ENCODE measurements at places on chromosomes 13 and 19. TPM values are rescaled to one million over a fixed set of nuclear protein-coding genes. Genes with fewer than 3 reads are reported as not detected.

DNA sequence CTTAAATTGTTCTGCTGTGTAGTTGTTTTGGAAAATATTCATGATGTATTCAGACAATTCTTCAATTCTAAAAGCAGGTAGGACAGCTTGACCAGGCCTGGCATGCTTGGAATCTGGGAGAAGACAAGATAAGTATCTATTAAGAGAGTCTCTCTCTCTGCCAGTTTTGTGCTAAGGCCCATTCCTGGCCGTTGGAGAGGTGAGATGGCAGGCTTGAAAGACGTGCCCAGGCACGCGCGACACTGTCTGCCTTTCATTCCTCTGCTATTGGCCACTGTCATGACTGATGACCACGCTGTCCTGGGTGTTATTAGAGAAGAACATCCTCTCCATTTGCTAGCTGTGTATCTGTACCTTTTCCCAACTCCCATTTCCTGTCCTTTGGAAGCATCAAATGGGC, 90.3 kb downstream of the LHFPL6 start:
- H3K27me3 ChIP-seq, result no peaks in the 10 kb centered on the region
- no peaks in the 10 kb centered on the region for H3K36me3 ChIP-seq
- no peak for DNase-seq
- no peak overlapping the region for H3K4me3 ChIP-seq

GRCh38 chr19:51740356-51740755, 11.3 kb downstream of the FPR1 start:
- H3K27me3 ChIP-seq, result no peaks in the 10 kb centered on the region
- H3K36me3 ChIP-seq, result no peaks in the 10 kb centered on the region
- no peak for DNase-seq
- H3K27ac ChIP-seq, result no peak overlapping the region

GRCh38 chr13:35992964-35993363, 138.2 kb downstream of the DCLK1 start:
- no peaks in the 10 kb centered on the region for H3K27me3 ChIP-seq
- no peaks in the 10 kb centered on the region for H3K36me3 ChIP-seq
- no peak for DNase-seq
- H3K4me3 ChIP-seq, result no peak overlapping the region
- no peak overlapping the region for H3K27ac ChIP-seq

The CEACAM3 gene
- total RNA-seq, result 1.3 TPM

DNA sequence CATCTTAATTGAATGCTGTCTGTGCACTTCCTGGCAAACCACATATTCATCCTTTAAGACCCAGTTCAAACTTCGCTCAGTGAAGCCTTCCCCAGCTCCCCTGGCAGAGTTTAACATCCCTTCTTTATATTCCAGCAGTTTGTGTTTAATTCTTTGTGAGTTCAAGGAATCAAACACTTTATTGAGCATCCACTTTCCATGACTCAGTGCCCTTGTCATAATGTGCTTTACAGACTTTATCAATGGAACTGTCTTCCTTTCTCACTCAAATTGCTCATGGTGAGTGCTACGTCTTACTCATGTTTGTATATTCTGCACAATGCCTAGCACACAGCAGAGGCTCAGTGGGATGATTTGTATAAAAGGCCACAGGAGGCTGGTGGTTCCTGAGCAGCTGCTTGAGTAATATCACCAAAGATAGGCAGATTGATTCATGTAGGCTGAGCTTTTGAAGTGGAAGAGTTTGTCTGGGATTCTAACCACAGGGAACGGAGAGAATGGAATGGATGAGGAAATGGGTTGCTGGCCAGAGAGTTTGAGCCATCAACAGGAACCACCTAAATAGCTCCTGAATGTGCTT, 44.2 kb downstream of the SERTM1 start:
- H3K36me3 ChIP-seq, result no peaks in the 10 kb centered on the region
- DNase-seq, result no peak
- no peak overlapping the region for H3K4me3 ChIP-seq
- H3K27ac ChIP-seq, result no peak overlapping the region
- H3K4me1 ChIP-seq, result no peaks in the 10 kb centered on the region
- H3K27me3 ChIP-seq, result no peaks in the 10 kb centered on the region

- no peaks in the 10 kb centered on the region for H3K4me1 ChIP-seq
- H3K4me3 ChIP-seq, result no peak overlapping the region
- H3K36me3 ChIP-seq, result no peaks in the 10 kb centered on the region
- no peaks in the 10 kb centered on the region for H3K27me3 ChIP-seq
- H3K27ac ChIP-seq, result no peak overlapping the region
- DNase-seq, result no peak
These were observed 9.0 kb upstream of the TNFRSF19 start for GRCh38 chr13:23561261-23561660.

The ZNF709 gene
- 0.79 TPM for total RNA-seq

The STAP2 gene
- 96.7 TPM for total RNA-seq

DNA sequence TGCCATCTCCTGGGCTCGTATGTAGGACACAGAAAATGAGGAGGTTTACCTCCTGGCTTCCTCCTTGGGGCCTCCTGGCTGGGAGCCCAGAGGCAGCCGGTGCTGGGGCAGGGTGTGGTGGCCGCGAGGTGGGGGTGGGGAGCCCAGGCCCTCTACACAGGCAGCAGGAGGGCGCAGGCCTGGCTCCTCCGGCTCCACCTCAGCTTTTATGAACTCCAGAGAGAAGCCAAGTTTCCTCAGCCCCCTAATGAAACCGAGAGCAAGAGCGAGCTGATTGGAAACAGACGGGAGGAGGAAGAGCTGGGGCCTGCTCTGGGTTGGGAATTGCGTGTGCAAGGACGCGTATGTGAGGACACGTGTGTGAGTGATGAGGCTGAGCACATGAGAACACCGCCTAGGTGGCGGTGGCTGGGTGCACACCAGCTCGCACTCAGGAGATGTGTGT, 23.1 kb downstream of the LYL1 start:
- no peak overlapping the region for H3K4me3 ChIP-seq
- DNase-seq, result no peak
- peak overlapping the region; percentile 43 for H3K27ac ChIP-seq
- H3K4me1 ChIP-seq, result peaks cover 36% of the 10 kb centered on the region

The PRODH2 gene
- total RNA-seq, result not detected

DNA sequence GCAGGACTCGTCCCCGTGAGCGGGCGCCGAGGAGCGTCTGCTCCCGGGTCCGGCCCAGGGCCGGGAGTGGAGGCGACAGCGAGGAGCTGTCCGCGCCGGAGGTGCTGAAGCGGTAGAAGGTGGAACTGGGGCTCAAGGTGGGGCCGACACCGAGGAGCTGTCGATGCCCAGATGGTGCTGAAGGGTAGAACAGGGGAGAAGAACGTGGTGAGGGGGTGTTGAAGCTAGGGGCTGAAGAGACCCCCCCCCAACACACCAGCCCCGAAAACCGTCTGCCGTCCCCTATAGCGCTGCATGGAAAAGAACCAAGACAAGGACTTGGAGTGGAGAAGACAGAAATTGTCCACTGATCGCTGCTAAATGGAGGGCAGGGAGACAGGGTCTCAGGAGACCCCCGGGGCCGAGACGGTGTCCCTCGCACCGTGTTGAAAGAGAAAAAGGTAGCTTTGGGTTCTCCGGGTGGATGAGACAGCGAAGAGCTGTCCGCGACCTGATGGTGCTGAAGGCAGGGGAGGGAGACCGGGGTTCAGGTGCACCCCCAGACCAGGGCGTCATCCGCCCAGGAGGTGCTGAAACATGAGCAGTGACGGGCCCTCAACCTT, 7.1 kb upstream of the PDE4C start:
- H3K27ac ChIP-seq, result no peak overlapping the region
- peaks cover 5% of the 10 kb centered on the region for H3K4me1 ChIP-seq
- no peak for DNase-seq
- H3K36me3 ChIP-seq, result no peaks in the 10 kb centered on the region
- no peak overlapping the region for H3K4me3 ChIP-seq

GRCh38 chr19:34104557-34104956, 67.7 kb upstream of the LSM14A start:
- no peak overlapping the region for H3K27ac ChIP-seq
- no peaks in the 10 kb centered on the region for H3K36me3 ChIP-seq
- no peaks in the 10 kb centered on the region for H3K27me3 ChIP-seq
- H3K4me3 ChIP-seq, result no peak overlapping the region
- no peaks in the 10 kb centered on the region for H3K4me1 ChIP-seq

- H3K36me3 ChIP-seq, result no peaks in the 10 kb centered on the region
- H3K27ac ChIP-seq, result no peak overlapping the region
- no peak overlapping the region for H3K4me3 ChIP-seq
- DNase-seq, result no peak
- peaks cover 5% of the 10 kb centered on the region for H3K4me1 ChIP-seq
These were observed 405.8 kb downstream of the SPRY2 start for GRCh38 chr13:79935121-79935520.

GRCh38 chr13:31611214-31611613, 128.1 kb upstream of the RXFP2 start:
- no peak for DNase-seq
- H3K27me3 ChIP-seq, result no peaks in the 10 kb centered on the region
- H3K36me3 ChIP-seq, result no peaks in the 10 kb centered on the region
- no peak overlapping the region for H3K27ac ChIP-seq

The SIGLEC12 gene
- not detected for total RNA-seq

GRCh38 chr19:30092721-30093569, 150.9 kb downstream of the URI1 start:
- H3K27me3 ChIP-seq, result no peaks in the 10 kb centered on the region
- no peaks in the 10 kb centered on the region for H3K36me3 ChIP-seq
- no peak overlapping the region for H3K4me3 ChIP-seq

DNA sequence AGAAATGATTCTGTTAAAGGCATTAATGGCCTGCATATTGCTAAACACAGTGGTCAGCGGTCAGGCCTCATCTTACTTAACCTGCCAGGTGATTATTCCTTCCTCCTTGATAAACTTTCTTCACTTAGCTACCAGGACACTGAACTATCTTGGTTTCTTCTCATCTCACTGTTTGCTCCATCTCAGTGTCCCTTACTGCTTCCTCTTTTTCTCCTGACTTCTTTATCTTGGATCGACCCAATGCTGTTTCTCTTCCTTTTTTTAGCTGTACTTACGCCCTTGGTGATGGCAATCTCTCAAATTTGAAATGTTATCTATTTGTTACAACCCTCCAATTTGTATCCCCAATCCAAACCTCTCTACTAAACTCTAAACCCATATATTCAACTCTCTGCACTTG, 7.8 kb upstream of the CLC start:
- H3K36me3 ChIP-seq, result no peaks in the 10 kb centered on the region
- peaks cover 14% of the 10 kb centered on the region for H3K27me3 ChIP-seq
- no peak overlapping the region for H3K27ac ChIP-seq
- H3K4me3 ChIP-seq, result no peak overlapping the region
- DNase-seq, result no peak
- H3K4me1 ChIP-seq, result no peaks in the 10 kb centered on the region

- H3K36me3 ChIP-seq, result no peaks in the 10 kb centered on the region
- no peaks in the 10 kb centered on the region for H3K27me3 ChIP-seq
- DNase-seq, result no peak
- H3K27ac ChIP-seq, result no peak overlapping the region
These were observed 38.0 kb upstream of the FREM2 start for GRCh38 chr13:38648912-38649311.

- no peaks in the 10 kb centered on the region for H3K4me1 ChIP-seq
- H3K36me3 ChIP-seq, result no peaks in the 10 kb centered on the region
- no peak overlapping the region for H3K27ac ChIP-seq
- H3K27me3 ChIP-seq, result no peaks in the 10 kb centered on the region
- DNase-seq, result no peak
These were observed 212.8 kb upstream of the KLF12 start for GRCh38 chr13:74346960-74347359.

GRCh38 chr13:73336773-73337172, 278.0 kb downstream of the KLF5 start:
- H3K27ac ChIP-seq, result peak overlapping the region; percentile 90
- H3K27me3 ChIP-seq, result no peaks in the 10 kb centered on the region
- no peaks in the 10 kb centered on the region for H3K36me3 ChIP-seq
- no peak overlapping the region for H3K4me3 ChIP-seq
- H3K4me1 ChIP-seq, result peaks cover 3% of the 10 kb centered on the region

DNA sequence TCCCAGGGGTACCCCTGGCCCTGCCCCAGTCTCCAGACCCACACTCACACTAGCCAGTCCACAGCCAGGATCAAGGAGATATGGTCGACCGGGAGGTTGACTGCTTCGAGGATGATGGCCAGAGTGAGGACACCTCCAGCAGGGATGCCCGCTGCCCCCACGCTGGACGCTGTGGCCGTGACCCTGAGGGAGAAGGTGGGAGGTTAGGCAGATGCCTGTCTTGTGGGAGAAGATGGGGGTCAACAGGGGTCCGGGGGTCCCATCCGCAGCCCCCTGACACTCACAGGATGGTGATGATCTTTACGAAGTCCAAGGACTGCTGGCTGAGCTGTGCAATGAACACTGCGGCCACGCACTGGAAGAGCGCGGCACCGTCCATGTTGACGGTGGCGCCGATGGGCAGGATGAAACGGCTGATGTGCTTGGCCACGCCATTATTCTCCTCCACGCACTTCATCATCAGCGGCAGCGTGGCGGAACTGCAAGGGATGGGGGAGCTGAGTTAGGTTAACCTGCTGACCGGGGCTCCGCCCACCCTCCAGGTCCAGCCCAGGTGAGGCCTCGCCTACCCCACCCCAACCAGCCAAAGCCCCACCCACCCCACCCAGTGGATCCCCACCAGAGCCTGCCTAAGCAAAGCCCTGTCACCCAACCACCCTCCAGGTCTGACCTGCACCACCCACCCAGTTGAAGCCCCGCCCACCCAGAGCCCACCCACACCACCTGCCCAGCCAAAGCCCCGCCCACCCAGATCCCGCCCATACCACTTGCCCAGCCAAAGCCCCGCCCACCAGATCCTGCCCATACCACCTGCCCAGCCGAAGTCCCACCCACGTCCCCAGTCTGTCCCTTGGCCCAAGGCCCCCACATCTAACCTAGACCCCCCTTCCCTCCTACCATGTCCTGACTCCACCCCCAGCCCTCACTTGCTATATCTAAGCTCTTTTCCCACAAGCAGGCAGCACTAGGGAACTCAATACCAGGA, 11.2 kb downstream of the SLC1A5 start:
- H3K27ac ChIP-seq, result peak overlapping the region; percentile 58
- peaks cover 45% of the 10 kb centered on the region for H3K4me1 ChIP-seq
- H3K4me3 ChIP-seq, result no peak overlapping the region
- H3K27me3 ChIP-seq, result no peaks in the 10 kb centered on the region
- H3K36me3 ChIP-seq, result peaks cover 51% of the 10 kb centered on the region

The USHBP1 gene
- total RNA-seq, result 4.8 TPM

The EFNA2 gene
- not detected for total RNA-seq

DNA sequence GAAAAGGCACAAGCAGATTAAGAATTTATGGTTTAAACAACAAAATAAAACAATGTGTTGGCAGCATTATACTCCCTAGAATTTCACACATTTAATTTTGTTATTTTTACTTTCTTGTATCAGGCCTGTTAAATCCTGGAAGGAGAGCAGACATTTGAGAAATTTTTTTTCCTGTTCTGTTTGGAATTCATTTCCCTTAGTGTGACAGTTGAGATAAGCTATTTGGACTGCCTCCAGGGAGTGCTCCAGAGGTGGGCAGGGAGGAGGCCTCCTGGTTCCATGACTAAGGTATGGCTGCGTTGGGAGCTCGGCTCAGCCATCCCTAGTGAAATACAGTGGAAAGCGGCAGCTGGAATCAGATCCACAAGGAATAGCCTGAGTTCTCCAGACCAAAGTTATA, 185.7 kb downstream of the KCNRG start:
- H3K36me3 ChIP-seq, result no peaks in the 10 kb centered on the region
- H3K27ac ChIP-seq, result no peak overlapping the region
- no peaks in the 10 kb centered on the region for H3K4me1 ChIP-seq
- no peak overlapping the region for H3K4me3 ChIP-seq
- no peak for DNase-seq
- no peaks in the 10 kb centered on the region for H3K27me3 ChIP-seq

All from esophagus squamous epithelium (tissue), 5 donors.